ENCODE measurements at places on chromosomes 2 and 18.

DNA sequence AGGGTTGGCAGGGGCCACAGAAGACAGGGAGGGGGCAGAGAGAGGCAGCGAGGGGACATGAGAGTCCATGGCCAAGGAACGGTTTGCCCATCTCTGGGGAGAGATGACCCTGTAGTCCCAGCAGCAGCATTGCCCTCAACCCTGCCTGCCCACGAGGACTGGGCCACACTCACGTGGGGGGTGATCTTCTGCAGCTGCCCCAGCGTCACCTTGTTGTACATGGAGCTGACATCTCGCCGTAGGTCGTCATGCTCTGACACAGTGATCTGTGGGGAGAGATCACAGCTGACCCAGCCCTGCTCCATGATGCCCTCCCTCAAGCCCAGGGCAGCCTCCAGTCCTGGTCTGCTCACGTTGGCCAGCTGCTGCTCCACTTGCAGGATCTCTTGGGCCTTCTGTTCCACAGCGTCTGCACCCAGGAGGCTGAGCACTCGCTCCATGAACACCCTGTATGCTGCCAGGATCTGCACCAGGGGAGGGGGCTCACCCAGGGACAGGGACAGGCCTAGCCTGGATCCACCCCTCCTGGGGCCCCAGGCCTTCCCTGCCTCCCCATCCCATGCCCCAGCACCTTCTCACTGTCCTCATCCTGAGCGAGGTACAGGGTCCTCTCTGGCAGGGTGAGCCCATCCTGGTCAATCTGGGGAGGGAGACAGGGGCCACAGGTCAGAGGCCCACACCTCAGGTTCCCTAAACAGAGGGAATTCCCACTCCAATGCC lies 2.8 kb downstream of the ECEL1 start:
- DNase-seq, result no peak

- DNase-seq, result no peak
Observed at GRCh38 chr2:10931710-10932255, 20.0 kb downstream of the KCNF1 start.

DNA sequence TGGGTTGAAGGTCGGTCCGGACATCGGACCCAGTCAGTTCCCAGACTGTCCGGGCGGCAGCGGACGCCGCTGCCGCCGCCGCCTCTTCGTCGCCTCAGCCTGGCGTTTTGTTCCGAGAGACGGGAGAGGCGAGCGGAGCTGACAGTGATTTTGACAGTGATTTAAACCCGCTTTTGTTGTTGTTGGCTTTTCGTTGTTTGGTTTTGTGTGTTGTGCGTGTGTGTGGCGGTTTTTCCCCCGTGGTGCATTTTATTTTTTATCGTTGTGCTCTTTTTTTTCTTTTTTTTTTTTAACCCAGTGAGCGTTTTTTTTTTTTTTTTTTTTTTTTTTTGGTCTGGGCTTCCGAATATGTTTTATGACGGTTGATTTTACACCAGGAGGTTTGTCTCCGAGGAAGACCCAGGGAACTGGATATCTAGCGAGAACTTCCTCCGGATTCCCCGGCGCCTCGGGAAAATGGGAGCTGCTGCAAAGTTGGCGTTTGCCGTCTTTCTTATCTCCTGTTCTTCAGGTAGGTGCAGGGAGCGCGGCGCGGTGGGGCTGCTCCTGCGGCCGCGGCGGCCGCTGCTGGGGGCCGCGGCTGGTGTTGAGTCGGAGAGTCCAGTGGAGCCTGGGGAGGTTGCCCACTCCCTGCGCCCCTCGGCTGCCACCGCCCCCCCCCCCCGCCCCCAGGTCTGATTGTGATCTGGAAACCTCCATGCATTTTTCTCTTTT lies at the start of gene ACVR2A:
ACVR2A (plus strand) TSS at position 333 of the 714 bp plus-strand sequence; CDS start at position 457, 124 bp downstream.
- peak; percentile 5 for DNase-seq

- no peak for DNase-seq
Observed at GRCh38 chr18:60466677-60467076, 94.1 kb upstream of the MC4R start.

GRCh38 chr2:5592916-5593315 lies 99.3 kb upstream of the SOX11 start:
- DNase-seq, result no peak

Data from stimulated activated CD4-positive, alpha-beta T cell treated with anti-CD3 and anti-CD28 coated beads, TNF-alpha, amount 100 ng/mL, for 24 hours (primary cell).